CD8-positive, alpha-beta T cell (primary cell): ENCODE measurements at places on chromosomes 16 and 17.

DNA sequence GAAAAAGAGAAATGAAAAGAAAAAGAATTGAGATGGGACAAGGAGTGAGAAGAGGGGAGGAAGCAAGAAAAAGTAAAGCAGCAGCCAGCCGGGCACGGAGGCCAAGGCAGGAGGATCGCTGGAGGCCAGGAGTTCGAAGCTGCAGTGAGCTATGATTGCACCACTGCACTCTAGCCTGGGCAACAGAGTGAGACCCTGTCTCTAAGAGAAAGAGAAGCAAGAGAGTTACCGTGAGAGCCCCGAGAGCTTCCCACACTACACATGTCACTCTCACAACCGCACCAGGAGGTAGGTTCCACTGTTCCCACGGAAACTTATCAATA is 18.8 kb upstream of the LITAF start:
- DNase-seq = no peak

GRCh38 chr16:84271866-84272265 is 22.8 kb upstream of the WFDC1 start:
- DNase-seq = no peak

- DNase-seq = no peak
Measured at GRCh38 chr17:73910821-73911515, 266.7 kb upstream of the SDK2 start.

- DNase-seq = no peak
Measured at GRCh38 chr16:4433228-4433627, 7.6 kb downstream of the DNAJA3 start.

DNA sequence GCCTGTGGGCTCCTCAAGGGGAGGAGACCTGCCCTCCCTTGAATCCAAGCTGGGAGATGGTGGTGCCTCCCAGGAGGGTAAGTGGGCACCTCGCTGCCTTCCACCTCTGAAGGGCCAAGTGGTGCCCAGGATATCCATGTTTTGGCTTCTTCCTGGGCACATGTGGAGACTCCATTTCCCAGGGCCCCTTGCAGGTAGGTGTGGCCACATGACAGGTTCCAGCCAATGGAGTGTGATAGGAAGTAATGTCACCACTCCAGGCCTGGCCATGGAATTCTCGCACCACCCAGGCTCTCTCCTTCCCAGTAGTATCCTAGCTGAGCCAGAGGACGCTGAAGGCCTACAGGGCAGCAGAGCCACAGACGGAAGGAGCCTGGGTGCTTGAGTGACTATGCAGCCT is 17.6 kb upstream of the PEMT start:
- no peak for DNase-seq

- no peak for DNase-seq
Measured at GRCh38 chr16:79792664-79793351, 192.3 kb upstream of the MAF start.

- no peak for DNase-seq
Measured at GRCh38 chr17:77191244-77191643, 50.5 kb downstream of the SEC14L1 start.

DNA sequence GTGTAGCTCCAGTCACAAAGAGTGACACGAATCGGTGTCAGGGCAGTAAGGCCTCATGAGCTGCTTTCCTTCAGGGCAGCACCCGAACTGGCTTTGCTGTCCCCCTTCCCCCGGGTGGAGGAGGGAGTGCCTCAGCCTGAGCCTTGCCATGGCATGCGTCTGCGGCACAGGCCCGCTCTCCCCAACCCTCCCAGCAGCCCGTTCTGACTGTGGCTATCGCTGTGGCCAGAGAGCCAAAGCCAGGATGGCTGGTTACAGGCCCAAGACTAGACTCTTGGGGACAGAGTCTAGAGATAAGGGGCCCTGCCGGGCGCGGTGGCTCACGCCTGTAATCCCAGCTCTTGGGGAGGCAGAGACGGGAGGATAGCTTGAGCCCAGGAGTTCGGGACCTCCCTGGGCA is 25.9 kb downstream of the CLUH start:
- no peak for DNase-seq

DNA sequence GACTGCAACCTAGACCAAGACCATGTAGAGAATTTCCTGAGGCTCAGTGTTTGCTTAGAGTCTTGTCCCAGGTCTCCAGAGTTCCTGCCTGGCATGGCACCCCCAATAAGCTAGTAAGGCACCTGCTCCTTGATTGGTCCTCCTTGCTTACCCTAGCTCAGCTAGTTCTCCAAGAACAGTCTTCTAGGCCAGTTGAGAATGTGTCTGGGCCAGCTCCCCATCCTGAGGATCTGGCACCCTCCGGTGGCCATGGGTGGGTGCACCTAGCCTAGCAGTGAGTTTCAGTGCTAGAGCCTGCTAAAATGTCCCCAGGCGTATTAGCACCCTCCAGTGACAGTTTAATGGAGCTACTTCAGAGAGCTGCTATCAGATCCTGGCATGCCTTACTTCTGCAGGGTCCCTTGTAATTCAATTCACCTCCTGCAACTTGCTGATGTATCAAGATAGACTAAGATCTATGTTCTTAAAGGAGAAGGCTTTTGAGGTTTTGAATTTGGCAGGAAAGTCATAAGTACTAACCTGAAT is 44.4 kb upstream of the MED13 start:
- no peak for DNase-seq

DNA sequence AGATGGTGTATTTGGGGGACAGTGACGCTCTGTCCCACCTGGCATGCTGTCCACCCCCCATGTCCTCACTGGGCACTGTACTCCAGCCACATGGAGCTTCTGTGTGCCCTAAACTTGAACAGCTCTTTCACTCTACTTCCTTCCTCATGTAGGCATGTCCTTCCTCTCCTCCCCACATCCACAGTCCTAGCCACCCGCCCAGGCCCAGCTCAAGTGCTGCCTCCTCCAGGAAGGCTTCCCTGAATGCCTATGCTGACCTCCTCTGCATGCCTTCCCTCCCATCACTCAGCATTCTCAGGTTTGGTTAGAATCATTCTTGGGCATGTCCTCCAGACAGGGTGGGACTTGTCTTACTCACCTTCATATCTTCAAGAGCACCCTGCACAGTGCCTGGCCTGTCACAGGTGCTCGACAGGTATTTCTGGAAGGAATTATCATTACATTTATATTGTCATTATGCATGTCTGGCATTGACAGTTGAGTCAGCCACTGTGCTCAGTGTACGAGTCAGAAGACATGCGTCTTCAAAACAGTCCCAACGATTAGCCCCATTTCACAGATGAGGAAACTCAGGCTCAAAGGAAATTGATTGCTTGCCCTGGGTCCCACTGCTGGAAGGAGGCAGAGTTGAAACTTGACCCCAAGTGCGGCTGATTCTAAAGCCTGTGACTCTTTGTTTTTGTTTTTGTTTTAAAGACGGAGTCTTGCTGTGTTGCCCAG is 42.1 kb upstream of the TOB1 start:
- no peak for DNase-seq

DNA sequence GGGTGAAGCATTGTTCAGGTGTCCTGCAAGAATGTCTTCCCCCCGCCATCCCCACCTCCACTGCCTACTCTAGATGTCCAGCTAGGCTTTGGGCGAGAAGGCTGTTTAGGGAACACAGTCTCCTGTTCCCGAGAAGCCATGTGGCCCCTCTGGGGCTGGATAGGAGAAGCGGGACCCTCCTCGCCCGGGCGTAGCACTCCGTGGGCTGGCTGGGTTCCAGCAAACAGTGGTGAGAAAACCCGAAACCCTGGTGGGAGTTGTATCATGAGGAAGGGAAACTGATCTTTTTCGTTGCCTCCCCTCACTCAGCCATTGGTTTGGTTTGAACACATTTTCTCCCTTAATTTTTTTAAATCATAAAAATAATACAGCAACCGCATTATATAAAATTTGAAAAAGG is 56.6 kb downstream of the IRF8 start:
- no peak for DNase-seq

- no peak for DNase-seq
Measured at GRCh38 chr17:17151962-17152361, 54.2 kb downstream of the PLD6 start.

GRCh38 chr16:87350681-87351319 is 32.8 kb downstream of the FBXO31 start:
- DNase-seq = no peak

DNA sequence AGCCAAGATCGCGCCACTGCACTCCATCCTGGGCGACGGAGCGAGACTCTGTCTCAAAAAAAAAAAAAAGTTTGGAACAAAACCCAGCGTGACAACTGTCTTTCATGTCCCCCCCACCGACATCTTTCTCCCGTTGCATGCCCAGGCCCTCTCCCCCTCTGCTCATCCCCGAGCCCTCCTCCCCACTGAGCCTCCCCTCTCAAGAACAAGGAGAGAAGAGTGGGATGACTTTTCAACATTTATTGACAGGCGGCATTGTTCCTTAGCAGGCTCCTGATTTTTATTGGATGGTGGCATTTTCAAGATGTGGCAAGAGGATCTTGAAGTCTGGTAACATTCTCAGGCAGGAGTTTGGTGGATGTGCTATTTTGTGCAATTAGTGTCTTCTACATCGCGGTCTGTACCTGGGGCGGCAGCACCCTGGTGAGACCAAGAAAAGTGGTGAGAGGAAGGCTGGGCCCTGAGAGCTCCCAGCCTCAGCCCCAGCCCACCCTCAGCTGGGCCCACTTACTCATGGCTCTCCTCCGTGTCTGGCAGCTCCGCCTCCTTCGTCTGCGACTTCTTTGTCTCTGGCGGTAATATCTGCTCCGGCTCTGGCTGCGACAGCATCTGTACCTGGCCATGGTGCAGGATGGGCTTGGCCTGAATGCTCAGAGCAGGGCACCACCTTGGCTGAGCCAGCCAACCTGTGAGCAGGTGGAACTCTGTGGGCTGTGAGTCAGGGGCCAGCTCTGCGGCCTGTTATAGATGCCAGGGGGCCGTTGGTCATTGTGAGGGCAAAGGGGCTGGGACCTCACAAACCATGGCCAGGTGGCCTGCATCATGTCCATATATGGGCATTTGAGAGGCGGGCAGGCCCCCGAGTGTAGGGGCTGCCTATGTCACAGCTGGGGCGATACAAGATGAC is at the start of gene PRM1:
Gene PRM1 (minus strand): TSS at position 715 of the 907 bp plus-strand sequence. CDS start 92 bp downstream, at position 623.
- DNase-seq = no peak

DNA sequence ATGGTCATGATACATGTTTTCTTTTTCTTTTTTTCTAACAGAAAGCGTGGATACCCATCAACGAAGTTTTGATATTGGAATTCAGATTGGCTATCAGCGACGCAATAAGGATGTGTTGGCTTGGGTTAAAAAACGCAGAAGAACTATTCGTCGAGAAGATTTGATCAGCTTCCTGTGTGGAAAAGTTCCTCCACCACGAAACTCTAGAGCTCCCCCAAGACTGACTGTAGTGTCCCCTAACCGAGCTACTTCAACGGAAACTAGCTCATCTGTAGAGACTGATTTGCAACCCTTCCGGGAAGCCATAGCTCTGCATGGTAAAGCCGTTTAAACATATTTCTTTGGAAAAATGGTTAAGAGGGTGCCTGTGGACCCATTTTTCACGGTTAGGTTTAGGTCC is 11.5 kb downstream of the HAPSTR1 start:
- DNase-seq = peak; percentile 72

- DNase-seq = no peak
Measured at GRCh38 chr17:49399995-49400394, 14.7 kb downstream of the PHB1 start.

- no peak for DNase-seq
Measured at GRCh38 chr16:66240631-66241395, 125.7 kb upstream of the CDH5 start.
